Activated CD4-positive, alpha-beta memory T cell treated with anti-CD3 and anti-CD28 coated beads, Interleukin-2, amount 10 ng/mL, durations not matched to agents 7 days and 5 days (primary cell): ENCODE measurements at places on chromosomes 16 and 17.
A peak's percentile ranks its signal among the peaks of the same experiment; 100 is the strongest.

DNA sequence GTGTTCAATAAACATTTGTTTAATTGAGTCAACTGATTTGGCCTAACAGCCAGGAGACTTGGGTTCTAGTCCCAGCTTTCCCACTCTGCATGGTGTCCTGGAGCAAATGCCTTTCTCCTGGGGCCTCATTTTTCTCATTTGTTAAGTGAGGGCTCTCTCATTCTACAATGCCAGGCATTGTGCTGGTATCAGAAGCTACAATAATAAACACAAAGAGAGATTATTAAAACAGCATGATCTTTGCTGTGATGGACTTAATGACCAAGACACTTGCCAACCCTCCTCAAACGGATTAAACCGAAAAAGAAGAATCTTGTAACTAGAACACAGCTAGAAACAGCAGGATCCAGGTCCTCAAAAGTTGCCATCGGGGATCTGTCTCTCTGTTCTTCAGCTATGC, 4.8 kb upstream of the VAMP2 start:
- DNase-seq, result no peak

GRCh38 chr17:73947281-73947965, 256.1 kb upstream of the RPL38 start:
- no peak for DNase-seq

GRCh38 chr17:49850772-49851386, 3.0 kb upstream of the TAC4 start:
- DNase-seq, result peak; percentile 26

GRCh38 chr16:29820730-29821642, 724 bp downstream of the MVP start:
- peak; percentile 67 for DNase-seq

DNA sequence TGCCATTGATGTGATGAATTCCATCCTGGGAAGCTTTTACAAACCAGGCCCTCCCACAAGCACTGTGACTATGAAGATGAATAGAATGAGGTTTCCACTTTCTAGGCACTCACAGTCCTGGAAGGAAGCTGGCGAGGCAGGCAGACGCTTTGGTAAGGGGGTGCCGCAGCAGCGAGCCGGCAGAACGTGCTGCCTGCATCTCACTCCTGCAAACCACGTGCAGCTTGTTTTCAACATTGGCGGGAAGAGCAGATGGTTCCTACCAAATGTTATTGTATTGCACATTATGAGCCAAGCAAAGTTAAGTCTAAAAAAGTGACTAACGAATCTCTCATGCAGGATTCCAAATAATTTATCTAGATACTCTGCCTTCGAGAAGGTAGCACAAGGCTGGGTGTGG, 3.7 kb upstream of the DNAI2 start:
- DNase-seq, result no peak

- no peak for DNase-seq
Measured at GRCh38 chr16:30064729-30065101, 845 bp upstream of the ALDOA start.

DNA sequence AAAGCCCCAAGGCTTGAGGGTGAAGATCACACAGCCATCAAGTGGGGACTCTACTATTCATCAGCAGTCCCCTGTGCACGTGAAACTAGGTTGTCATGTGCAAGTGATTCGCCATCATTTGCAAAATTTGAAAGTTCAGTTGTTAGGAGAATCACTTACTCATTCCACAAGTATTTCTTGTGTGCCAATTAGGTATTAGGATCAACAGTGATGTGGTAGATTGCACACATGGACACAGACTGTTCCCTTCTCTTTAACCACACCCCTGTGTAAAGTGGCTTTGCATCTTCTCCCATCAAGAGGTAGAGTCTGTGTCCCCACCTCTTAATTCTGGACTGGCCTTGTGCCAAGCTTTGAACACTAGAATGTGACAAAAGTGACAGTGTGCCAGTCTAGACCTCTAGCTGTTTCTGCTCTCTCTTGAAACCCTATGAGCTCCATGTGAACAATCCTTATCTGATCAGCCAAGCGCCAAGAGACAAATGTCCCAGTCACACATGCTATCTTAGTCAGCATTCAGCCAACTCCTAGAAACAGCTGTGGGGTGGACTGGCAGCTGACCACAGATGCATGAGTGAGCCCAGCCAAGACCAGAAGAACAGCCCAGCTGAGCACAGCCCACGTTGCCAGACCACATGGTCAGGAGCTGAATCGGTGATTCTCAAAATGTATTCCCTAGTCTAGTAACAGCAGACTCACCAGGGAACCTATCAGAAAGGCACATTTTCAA, 31.5 kb upstream of the SHISA9 start:
- DNase-seq, result no peak

GRCh38 chr16:53518550-53519416, 15.8 kb upstream of the AKTIP start:
- DNase-seq, result peak; percentile 92

DNA sequence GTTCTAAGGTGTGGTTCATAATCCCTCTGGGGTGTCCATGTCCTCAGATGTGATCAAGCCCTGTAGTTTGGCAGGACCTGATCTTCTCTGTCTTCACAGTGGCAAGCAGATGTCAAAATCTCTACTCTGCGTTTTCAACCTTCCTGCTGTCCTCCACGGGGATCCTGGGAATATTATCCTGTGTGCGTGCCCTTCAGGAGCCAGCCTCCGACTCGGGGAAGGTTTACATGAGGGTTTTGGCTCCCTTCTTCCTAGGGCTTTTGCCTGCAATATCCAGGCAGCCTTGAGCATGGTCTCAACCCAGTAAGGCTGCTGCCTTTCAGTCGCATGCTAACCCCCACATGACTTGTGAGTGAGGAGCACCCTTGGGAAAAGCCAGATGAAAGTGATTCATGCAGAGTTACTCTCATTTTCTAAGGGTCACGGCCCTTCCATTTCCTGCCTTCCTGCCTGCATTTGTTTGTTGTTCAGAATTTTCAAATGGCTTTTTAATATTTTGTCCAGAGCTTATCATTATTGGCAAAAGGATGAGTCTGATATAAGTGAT, 202.2 kb upstream of the CHMP6 start:
- DNase-seq, result no peak

- DNase-seq, result no peak
Measured at GRCh38 chr17:46061435-46061834, 62.4 kb downstream of the STH start.

DNA sequence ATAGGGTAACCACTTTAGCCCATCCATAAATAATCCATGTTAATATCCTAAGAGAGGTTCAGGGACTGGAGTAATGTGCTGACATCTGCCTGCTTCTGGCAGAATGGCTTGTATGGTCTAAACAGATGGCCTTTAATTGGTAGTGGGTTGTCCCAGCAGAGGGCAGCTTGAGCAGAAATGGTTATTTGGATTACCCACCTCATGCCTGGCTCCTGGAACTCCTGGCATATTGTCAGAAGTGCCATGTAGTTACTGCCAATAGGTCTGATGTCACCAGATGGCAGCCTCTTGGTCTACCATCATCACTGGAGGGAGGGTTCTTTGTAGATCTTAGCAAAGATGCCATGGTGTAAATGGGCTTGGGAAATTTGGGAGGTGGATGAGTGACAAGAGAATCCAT, 157.5 kb upstream of the SOX9 start:
- no peak for DNase-seq

DNA sequence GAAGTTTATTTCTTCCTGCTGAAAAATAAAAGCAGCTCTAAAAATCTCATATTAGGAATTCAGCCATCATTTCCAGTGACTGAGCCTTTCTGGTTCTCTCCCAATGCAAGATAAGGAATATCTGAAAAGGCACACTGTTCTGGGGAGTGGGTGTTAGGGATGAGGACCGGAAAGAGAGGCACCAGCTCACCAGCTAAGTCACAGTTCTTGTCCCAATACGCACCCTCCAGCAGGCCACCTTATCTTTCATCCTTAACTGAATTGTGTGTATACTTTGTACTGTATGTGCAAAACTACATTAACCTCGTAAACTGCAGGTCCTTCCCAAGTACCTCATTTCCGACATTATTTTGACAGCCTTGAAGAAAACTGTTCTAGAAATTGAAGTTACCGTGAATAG, 11.0 kb downstream of the AMFR start:
- DNase-seq, result no peak

- DNase-seq, result no peak
Measured at GRCh38 chr16:27862953-27863352, 200.6 kb downstream of the GSG1L start.

DNA sequence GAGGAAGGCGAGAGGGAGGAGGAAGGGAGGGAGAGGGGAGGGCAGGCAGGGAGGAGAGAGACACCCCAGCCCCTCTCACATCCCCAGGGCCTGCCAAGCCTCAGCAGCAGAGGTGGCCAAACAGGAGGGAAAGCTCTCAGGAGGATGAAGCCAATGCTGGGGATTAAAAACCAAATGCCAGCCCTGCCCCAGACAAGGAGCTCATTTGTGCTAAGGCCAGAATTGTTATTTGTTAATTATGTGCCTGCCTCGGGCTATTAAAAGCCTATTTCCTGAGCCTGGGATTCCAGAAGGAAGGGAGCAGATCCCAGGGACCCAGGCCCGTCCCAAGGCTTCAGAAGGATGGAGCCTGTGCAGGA, 27.9 kb upstream of the GINS2 start:
- DNase-seq, result no peak

- DNase-seq, result no peak
Measured at GRCh38 chr17:32741381-32741780, 135.5 kb downstream of the MYO1D start.

DNA sequence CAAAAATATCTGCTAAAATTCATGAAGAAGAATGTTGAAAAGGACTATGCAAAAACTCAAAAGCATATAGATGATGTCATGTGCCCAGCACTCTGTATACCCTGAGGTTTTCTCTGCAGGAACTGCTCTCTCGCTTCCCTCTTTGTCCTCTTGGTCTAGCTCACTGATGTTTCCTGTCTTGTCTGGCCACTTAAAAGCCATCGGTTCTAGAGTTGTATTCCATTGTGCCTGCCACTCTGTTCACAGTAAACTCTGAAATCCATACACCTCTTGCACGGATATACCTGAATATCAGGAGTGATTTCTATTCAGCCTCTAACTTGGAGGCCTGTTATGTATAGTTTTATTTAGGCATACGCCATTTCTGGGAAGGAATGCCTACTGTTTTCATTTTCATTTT, 101.0 kb upstream of the CNTNAP4 start:
- no peak for DNase-seq

DNA sequence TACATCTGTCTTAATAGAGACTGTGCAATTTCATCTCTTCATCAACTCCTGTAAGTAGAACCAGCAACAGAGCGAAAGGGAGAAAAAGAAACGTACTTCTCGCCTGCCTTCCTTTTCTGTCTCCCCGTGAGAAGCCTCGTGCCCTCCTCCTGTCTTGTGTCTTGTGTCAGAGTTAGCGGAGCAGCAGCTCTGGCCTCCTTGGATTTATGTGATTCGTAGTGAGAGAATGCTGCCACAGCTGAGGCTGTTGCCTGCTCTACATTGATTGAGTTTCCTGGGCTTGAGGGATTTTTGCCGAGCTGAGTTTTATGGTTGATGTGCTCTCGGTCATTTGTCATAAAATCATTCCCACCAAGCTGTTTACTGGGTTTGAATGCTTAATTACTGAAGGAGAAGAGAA, 579.1 kb upstream of the RBFOX1 start:
- no peak for DNase-seq

GRCh38 chr16:11740567-11740966, 2.1 kb downstream of the TXNDC11 start:
- DNase-seq, result no peak

DNA sequence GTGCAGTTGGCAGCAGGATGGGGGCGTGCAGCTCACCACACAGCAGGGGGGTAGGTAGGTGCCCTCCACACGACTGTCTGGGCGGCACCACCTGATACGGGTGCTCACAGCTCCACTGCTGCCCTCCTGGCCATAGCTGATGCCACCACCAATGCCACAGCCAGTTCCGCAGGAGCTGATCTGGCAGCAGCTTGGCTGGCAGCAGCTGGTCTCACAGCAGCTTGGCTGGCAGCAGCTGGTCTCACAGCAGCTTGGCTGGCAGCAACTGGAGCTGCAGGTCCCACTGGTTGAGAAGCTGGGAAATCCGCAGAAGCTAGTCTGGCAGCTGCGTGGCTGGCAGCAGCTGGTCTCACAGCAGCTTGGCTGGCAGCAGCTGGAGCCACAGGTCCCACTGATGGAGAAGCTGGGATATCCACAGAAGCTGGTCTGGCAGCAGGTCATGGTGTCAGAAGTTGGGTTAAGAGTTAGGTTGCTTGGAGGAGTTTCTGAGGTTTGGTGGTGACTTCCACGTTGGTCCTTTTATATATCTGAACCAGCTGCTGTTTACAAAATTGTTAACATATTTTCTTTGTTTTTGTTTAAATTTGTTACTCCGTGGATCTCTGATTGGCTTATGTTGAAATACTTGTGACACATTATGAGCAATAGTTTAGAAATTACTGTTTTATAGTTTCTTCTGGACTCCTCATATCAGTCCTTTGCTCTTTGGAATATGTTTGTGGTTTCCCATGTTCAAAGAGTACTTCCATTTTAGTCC, at the start of gene KRTAP1-5:
Gene KRTAP1-5, minus strand, starts transcription at position 494 of the 757 bp plus-strand sequence. Its CDS starts 53 bp downstream, at position 441.
- DNase-seq, result no peak

DNA sequence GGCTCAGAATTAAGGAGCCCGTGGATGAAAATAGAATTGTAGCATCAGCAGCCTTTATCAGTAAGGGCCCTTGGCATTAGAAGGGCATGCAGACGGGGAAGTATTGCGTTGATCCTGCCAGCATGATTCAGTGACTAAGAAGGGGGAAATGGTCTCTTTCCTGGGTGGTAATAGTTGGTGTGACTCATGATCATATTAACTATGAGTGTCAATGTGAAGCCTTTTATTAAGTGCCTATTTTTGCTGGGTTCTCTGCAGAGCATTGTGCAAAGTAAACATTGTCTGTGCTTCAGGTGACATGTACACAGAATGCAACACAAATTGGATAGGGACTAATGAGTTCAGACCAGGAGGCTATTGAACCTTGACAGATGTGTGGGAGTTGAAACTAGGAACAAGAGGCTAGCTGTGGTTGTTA, 24.5 kb downstream of the RCVRN start:
- no peak for DNase-seq

DNA sequence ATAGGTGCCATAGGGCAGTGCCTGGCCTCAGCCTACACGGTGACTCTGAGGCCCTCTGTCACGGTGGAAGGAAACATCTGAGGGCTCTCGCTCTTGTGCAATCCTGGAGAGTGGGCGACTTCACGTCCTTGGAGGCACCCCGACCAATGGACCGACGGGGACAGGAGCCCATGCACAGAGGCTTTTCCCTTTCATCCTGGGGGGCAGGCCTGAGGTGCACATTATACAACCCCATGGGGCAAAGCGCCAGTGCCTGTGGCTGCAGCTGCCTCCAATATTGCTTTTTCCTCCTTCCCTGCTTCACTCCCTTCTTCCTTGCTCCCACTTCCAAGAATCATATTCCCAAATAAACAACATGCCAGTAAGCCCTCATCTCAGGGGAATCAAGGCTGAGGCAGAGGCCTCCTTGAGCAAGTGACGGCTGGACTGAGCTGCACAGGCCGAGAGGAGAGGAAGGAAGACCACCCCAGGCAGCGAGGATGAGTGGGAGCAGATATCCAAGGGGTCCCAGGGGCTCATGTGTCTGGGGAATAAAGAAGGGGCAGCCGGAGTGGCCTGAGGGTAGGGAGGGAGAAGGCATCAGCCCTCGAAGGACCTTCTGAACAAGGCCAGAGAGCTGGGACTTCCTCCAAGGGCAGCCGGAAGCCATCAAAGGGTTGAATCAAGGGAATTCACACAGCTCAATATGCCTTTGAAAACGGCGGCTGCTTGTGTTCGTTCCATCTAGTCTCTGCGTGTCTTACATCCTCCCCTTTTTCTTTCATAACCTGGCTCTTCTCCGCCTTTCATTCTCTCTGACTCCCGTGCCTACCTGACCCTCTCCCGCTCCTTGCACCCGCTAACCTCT, 42.6 kb upstream of the RPL38 start:
- DNase-seq, result no peak
